ENCODE measurements at places on chromosomes 5 and 9.
A peak's percentile ranks its signal among the peaks of the same experiment; 100 is the strongest.

- no peak for DNase-seq
Observed at GRCh38 chr9:90124961-90125360, 517.7 kb downstream of the DIRAS2 start.

GRCh38 chr9:127768698-127769097, 9.8 kb downstream of the SH2D3C start:
- peak; percentile 40 for DNase-seq

- no peak for DNase-seq
Observed at GRCh38 chr5:12095808-12096281, 191.6 kb upstream of the CTNND2 start.

- DNase-seq = no peak
Observed at GRCh38 chr5:147560718-147561331, 51.0 kb upstream of the DPYSL3 start.

- no peak for DNase-seq
Observed at GRCh38 chr9:11933926-11934325, 759.3 kb upstream of the TYRP1 start.

DNA sequence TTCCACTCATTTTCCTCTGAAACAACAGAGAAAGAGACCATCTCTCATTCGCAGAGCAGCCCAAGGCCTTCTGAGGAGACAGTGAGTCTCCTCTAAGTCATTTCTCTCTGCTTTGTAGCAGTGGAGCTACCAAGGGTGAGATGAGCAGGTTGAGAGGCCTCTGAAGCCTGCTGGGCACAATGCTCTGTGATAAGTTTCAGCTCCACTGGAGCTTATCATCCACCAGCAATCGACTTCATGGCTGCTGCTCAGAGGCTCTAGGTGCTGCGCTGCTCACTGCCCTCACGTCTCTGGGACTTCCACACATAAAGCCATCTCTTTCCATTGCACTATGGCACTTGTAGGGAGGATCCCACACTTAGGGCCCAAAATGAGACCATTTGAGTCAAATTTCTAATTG, 96.3 kb downstream of the CMYA5 start:
- DNase-seq = no peak

GRCh38 chr9:112925058-112925641, 34.5 kb upstream of the SLC46A2 start:
- DNase-seq = peak; percentile 54

DNA sequence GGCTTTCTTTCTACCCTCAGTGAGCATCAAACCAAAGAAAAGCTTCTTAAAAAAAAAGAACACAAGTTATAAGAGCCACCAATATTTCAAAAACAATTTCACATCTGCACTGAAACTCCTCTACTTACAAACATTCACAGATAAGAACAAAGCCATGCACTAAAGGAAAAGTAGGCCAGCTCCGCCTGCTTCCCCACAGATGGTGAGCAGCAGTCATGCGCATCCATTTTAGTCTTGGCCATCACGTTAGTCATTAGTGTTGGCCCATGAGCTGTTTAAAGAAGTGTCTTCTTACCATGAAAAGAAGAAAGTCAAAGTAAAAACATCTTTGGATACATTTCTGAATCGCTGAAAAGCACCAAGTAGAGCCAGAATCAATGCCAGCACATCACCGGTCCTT, 40.0 kb upstream of the SMIM23 start:
- DNase-seq = no peak

- DNase-seq = no peak
Observed at GRCh38 chr9:114259798-114260523, 62.9 kb upstream of the ORM1 start.

DNA sequence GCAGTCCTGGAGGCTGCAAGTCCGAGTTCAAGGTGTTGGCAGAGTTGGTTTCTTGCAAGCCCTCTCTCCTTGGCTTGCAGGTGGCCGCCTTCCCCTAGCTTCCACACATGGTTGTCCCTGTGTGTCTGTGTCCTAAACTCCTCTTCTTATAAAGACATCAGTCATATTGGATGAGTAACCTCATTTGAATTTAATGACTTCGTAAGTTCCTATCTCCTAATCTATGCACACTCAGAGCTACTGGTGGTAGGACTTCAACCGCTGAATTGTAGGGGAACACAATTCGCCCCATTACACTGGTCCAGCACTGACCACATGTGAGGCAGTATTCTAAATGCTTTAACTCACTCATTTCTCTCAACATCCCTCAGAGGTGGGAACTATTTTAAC, 25.9 kb upstream of the ADAMTS2 start:
- no peak for DNase-seq

GRCh38 chr5:140672455-140673186, 755 bp downstream of the DND1 start:
- DNase-seq = peak; percentile 47

DNA sequence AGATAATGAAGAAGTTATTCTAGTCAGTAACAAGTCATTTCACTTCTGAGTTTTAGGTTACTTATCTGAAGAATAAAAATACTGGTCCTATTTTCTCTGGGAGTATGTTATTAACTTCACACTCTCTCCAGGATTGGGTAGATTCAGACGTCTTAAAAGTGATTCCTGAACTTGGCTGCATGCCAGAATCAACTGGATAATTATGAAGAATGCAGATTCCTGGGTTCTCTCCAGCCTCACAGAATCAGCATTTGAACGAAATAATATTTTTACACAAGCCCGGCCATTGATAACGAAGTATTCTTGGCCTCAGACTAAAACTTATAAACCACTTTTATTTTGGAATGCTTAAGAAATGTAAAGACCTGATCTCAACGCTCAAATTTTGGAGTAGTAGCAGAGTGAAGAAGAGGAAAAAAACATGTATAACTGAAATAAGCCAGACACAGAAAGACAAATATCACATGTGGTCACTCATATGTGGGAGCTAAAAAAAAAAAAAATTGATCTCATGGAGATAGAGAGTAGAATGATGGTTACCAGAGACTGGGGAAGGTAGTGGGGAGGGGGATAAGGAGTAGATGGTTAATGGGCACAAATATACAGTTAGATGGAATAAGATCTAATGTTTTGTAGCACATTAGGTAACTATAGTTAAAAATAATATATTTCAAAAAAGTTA, 507.3 kb downstream of the ISL1 start:
- DNase-seq = no peak

GRCh38 chr5:35861718-35862117, 5.0 kb downstream of the IL7R start:
- DNase-seq = no peak

- DNase-seq = peak; percentile 10
Observed at GRCh38 chr9:37480759-37481158, 5.0 kb upstream of the POLR1E start.

DNA sequence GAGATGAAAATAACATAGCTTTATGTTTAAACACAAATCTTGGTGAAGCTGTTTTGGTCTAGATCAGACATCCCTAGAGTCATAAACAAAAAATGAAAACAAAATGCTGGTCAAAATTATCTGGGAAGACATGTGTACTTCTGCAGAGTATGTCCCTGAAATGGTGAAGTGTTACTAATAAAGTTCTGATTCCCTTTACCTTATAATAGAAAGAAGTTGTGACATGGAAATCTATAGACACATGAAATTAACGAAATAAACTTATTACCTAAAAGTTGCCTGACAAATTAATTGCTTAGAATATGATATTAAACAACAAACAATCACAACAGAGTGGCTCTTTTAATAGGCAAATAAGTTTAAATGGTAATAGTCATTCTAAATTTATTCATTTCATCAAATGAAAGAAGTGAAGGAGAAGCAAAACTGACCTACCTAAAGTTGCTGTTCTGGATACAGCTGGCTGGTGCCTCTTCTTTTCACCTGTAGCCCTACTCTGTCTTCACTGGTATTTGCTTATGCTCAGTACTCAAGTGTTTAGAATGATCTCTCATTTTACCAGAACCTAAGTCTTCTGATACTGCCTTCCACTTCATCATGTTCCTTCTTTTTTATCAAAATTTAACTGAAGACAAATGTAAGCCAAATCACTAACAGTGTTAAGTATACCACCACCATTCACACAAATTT, 38.8 kb downstream of the FNIP1 start:
- no peak for DNase-seq

DNA sequence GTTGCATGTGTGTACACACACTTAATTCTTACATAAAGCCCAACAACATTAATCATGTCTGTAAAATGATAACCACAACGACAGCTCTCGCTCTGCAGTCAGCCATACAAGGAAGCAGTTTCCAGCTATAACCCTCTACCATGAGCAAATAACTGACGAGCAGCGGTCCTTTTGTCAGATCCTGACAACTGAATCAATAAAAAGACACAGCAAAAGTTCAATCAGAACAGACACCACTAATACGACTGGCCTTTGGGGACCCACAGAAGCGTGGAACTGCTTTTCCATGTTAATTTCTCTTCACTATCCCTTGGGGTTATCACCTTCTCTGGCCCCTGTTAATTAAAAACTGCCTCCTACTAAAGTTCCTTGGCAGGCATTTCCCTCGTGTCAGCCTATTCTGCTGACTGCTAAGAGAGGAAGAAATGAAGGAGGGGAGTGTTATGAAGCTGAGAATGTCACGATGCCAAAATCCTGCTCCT, 722.8 kb upstream of the GRAMD2B start:
- no peak for DNase-seq

GRCh38 chr5:12690361-12690760, 786.1 kb upstream of the CTNND2 start:
- no peak for DNase-seq

DNA sequence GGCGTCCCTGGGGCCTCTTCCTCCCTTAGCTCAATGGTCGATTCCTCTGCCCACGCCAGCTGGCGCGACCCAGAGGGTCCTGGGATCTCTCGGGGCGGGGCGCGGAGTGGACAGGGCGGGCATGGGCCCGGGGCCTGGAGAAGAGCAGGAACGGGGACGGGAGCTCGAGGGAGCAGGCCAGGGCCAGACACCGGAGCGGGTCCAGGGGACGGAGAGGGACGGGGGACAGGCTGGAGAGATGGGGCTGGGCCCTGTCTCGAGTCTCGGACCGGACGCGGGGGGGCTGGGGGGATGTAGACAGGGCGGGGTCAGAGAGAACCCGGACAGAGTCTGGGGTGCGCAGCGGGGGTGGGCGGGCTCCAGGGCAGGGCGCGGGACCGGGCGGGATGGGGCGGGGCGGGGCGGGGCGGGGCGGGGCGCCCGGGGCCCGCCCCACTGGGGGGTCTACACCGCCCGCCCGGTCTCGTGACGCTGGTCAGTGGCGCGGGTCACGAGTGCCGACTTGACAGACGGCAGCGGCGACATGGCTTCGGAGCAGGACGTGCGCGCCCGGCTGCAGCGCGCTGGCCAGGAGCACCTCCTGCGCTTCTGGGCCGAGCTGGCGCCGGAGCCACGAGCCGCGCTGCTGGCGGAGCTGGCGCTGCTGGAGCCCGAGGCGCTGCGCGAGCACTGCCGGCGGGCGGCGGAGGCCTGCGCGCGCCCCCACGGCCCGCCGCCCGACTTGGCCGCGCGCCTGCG, at the start of gene UAP1L1:
Gene UAP1L1 (plus strand): TSS at position 508 of the 738 bp plus-strand sequence. CDS start 16 bp downstream, at position 524.
- peak; percentile 81 for DNase-seq

- DNase-seq = no peak
Observed at GRCh38 chr9:16767366-16767765, 103.1 kb downstream of the BNC2 start.

Measured in hematopoietic multipotent progenitor cell treated with erythropoietin and hydrocortisone succinate and interleukin-3 and kit ligand, for 6 days (in vitro differentiated cells).